ENCODE measurements at places on chromosomes 12 and 14.

DNA sequence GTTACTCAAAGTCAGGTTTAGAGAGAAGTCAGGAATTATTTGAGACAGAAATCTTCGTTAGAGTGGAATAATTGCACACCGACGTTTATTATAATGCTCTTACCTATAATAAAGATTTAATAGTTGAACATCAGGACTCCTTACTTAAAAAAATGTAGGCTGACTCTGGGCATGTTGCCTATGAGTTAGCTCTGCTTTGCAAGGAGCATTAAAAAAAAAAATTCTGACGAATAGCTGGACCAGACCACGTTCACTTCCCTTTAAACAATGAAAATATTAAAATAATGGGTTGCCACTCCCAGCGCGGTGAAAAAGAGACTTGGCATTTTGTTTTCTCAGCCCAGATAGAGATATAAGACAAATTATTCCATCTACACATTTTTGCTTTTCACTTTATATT, 574 bp upstream of the FANCM start:
- DNase-seq, result peak; percentile 36

- no peak for DNase-seq
These were observed 11.1 kb upstream of the SMUG1 start for GRCh38 chr12:54199917-54200316.

- DNase-seq, result no peak
These were observed 4.1 kb upstream of the KIF26A start for GRCh38 chr14:104134061-104134965.

GRCh38 chr14:94562941-94563883, 2.0 kb downstream of the SERPINA4 start:
- DNase-seq, result no peak

DNA sequence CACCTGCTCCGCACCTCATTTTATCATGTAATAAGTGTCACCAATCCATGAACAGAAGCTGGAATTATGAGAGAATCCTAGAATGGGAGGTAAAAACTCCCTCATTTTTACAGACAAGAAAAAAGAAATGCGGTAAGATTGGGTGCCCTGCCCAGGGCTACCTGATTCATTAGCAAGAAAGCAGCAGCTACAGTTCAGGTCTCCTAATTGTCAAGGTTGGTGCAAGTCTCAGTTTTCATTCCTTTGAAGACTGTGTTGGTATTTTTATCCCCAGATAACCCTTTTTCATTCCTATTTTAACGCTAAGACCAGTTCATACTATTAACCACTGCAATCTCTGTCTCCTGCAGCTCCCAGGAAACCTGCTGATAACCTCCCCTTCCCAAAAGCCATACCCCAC, 6.9 kb downstream of the DUSP6 start:
- no peak for DNase-seq

- no peak for DNase-seq
These were observed 46.1 kb downstream of the RASSF3 start for GRCh38 chr12:64656429-64656828.

GRCh38 chr14:25094171-25094907, 44.4 kb upstream of the STXBP6 start:
- DNase-seq, result no peak

DNA sequence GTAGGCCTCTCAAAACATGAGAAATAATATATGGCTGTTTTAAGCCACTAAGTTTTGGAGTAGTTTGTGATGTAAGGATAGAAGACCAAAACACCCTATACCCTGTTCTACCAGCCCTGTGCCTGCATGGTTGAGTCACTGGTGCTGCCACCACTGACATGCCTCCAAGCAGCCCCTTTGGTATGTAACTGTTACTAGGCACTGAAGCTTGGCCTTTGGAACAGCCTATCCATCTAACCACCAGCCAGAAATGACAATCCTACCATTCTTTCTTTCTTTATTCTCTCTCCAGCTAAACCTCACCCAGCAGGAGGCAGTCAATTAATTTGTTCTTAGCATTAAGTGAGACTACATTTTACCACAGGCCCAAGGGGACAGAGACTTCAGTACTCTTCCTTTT, 240.3 kb downstream of the MSRB3 start:
- no peak for DNase-seq

DNA sequence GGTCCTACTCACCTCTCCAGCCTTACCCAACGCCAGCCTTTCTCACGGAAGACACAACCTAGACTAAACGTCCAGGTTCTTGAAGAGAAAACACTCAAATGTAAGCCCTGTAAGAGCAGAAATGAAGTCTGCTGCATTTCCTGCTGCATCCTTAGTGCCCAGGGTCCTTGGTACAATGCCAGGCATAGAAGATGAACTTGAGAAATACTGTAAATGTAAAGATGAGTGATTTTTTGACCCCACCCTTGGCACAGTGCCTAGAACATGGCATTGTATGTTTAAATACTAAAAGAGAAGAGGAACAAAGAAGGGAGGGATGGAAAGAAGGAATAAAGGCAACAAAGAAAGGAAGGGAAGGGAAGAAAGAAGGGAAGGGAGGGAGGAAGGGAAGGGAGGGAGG, 514.6 kb downstream of the MED13L start:
- no peak for DNase-seq

GRCh38 chr14:34018564-34019244, 67.8 kb upstream of the EGLN3 start:
- peak; percentile 33 for DNase-seq

GRCh38 chr14:105911006-105911847, 384.8 kb downstream of the TMEM121 start:
- DNase-seq, result no peak

DNA sequence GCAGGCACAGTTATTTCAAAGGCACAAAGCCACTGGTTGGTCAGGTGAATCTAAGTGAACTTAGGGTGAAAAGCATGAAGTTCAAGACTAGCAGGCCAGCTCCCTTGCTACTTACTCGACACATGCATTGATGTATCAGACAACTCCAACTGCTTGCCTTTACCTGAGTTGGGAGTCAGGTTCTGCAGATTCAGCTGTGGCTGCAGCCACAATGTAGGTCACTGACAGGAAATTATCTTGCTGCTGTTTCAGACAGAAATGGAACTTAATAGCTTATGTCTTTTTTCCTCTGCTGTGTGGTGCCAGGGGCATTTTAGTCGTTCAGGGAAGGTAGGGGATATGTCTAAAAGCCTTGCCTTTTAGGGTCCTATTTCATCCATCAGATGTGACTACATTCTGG, 125.6 kb upstream of the RPH3A start:
- no peak for DNase-seq

GRCh38 chr12:65318186-65318685, 39.8 kb downstream of the MSRB3 start:
- no peak for DNase-seq

DNA sequence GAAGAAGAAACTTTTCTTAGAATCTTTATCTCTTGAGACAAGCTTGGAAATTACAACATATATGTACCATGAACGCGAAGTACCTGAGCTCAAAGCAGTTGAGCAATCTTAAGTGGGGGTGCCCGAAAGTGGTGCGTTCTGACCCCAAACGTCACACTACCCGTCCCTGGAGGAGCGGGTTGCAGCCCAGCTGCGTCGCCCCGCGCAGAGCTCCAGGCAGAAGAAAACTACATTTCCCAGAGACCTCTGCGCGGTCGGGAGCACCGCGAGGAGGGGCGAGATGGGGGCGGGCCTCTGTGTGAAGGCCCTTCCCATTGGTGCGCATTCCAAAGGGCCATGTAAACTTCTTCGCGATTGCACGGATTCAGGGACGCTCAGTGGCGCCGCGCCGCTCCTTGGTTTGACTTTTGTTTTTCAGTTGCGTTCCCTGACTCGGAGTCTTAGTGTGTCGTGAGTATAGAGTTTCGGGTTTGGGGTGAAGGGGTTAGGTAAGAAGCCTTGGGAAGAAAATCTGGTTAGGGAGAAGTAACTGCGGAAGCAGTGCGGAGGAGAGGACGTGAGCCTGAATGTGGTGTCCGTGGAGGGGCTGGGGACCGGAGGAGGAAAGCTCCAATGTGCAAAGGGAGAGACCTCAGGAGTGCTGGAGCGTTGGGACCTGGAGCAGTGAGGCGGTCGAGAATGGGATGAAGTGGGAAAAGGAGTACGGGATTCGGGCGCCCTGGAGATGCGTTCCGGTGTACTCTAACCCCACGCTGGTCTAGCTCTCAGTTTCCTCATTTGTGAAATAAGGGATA, at the start of gene CCDC77:
Gene CCDC77, plus strand, starts transcription at position 410 of the 794 bp plus-strand sequence. CDS start 7,740 bp downstream, outside the sequence.
- DNase-seq, result peak; percentile 92

GRCh38 chr12:65740506-65740872, 83.8 kb upstream of the HMGA2 start:
- no peak for DNase-seq

- no peak for DNase-seq
These were observed 66.6 kb upstream of the FBRSL1 start for GRCh38 chr12:132423251-132423819.
